Effector memory CD4-positive, alpha-beta T cell (primary cell): ENCODE measurements at places on chromosomes 11 and 22.

- DNase-seq: no peak
Measured at GRCh38 chr11:32385998-32386397, 49.3 kb downstream of the WT1 start.

DNA sequence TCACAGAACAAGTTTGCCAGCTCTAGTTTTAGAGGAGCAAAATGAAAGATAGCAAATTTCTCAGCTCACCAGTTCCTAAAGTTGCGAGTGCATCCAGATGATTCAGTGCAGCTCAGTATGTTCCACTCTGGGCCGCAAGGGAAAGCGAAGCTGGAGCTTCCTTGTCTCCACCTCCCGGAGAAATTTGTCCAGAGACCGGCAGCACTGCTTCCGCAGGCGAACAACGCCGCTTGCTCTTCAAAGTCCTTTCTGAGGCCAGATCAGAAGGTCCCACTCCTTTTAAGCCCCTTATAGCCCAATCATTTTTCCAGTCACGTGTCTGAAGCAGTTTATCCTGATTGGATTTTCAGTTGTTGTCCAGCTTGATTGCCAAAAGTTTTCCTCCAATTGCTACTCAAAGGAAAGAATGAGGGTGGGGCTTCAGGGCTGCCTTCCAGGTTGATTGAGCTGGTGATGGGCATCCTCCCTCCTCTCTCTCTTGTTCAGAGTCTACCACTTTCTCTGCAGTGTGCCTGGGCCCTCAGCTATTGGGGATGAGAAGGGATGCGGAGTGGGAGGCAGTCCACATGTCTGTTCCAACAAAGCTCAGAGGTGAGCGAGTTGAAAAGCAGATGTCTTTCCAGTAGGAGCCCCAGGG, at the start of gene ZNF280A:
Gene ZNF280A, minus strand, starts transcription at position 251 of the 637 bp plus-strand sequence. CDS start 4,640 bp downstream, outside the sequence.
- no peak for DNase-seq

GRCh38 chr11:107041088-107041444, 22.8 kb upstream of the GUCY1A2 start:
- no peak for DNase-seq

DNA sequence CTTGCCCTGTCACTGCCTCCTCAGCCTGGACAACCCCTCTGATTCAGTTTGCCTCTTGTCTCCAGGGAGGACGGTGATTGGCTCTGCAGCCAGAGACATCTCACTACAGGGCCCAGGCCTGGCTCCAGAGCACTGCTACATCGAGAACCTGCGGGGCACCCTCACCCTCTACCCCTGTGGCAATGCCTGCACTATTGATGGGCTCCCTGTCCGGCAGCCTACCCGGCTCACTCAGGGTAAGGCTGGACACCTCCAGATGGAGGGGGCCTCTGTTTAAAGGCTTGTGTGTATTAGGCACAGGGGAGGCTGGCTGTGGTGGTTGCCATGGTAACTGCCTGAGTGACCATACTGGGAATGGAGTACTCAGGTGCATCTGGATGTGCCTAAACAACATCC, 8.6 kb downstream of the PHLDB1 start:
- DNase-seq: no peak

DNA sequence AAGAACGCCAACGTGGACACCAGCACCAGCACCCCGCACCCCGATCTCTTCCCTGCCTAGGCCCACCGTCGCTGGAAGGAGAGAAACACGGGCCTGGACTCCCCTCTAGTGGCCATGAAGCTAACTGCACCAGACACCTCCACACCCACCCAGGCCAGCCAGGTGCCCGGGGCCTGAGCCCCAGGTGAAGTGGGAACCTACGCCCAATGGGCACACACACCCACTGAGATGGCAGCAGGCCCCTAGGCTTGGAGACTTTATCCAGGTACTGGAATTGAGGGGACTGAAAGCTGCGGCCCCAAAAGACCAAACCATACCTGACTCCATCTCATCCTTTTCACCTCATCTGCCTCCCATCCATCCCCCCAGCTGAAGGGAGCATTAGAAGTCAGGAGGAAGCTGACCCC, 81.0 kb downstream of the BUD13 start:
- peak; percentile 18 for DNase-seq

DNA sequence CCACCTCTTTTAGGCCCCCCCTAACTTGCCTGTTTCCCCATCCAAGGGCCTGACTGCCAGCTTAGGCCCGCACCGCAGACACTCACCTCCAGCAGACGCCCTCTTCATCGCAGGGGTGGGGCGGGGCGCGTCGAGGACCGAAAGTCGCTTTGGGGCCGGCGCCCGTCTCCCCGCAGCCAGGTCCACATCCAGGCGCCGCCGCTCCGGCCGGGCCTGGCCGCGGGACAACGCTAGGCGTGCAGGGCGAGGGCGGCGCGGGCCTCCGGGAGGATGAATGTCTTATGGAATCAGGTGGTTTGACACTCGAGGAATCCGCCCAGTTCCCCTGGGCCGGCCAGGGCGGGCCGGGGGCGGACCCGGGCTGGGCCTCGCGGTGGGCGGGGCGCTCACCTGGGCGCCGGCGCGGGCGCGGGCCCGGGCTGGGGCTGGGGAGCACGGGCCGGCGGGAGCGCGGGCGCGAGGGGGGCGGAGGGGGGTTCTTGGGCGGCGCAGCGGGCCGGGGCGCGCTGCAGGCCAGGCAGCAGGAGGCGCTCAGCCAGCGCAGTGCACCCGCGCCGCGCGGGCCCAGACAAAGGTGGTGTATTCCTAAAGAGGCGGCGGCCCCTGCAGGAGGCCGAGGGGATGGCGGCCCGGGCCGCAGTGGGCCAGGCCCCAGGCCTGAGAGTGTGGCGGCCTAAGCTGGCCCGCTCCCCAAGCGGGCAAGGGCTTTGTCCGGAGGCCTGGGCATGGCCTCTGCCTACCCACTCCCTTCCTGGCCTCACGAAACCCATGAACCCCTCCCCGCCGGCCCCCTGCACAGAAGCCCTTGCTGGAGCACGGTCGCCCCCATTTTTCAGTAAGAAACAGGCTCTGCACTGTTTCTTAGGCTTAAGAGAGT, 177.6 kb downstream of the IGLL1 start:
- DNase-seq: peak; percentile 2

DNA sequence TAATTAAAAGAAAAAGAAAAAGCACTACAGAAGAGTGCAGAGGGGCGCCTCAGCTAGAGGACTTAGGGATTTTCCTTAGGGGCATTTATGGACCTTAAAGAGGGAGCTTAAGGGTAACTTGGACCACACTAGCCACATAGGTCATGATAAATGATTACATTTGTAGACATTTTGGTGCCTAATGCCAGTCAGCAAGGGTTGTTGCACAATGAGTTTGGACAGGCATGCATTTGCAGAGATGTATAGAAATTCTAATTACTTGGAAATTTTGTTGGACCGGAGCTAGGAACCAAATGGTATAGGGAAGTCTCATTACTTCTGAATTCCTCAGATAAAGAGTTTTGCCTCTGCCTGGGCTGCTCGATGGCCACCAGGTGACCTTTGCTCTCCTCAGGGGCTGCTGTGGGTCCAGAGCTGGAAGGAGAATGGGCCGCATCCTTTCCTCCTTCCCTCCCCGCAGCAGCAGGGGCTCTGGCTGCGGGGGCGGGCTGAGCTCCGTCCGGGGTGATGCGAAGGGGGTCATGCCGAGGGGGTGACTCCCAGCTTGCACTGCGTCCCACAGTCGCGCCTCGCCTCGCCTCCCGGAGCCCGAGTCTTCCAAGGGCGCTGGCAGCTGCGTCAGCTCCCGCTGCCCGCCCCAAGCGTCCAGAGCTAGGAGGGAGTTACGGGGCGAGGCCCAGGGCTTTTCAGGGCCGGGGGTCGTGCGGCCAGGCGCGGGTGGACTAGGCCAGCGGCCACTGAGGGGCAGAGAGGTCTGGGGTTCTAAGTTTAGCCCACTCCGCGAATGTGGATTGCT, 20.3 kb upstream of the MALAT1 start:
- no peak for DNase-seq

- DNase-seq: no peak
Measured at GRCh38 chr22:43228330-43228729, 41.4 kb upstream of the TTLL12 start.

DNA sequence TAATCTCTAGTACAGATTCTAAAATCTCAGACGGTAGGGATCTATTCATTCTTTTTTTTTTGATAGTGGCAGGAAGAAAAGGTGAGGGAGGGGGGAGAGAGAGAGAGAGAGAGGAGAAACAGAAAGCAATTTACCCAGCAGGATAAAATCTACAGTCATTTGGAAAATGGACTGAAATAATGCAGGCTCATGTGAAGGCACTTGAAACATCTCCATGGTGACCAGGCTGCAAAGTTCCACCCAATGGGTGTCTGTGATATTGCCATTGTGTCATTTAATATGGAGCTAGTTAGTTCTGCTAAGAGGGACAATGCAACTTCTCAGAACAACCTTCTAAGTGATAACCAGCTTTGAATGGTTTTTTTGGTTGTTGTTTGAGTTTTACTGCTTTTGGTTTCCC, 165.2 kb upstream of the RAG2 start:
- DNase-seq: no peak
